Breast epithelium (tissue), 4 donors: ENCODE measurements at places on chromosomes 7 and 10.
A peak's percentile ranks its signal among the peaks of the same experiment; 100 is the strongest.

GRCh38 chr7:129864042-129864441 is 88.7 kb downstream of the UBE2H start:
- no peak for DNase-seq

GRCh38 chr7:56091591-56091990 is 1.2 kb downstream of the PHKG1 start:
- DNase-seq = peak; percentile 61

- no peak for DNase-seq
Measured at GRCh38 chr7:96287132-96287531, 34.8 kb downstream of the SLC25A13 start.

DNA sequence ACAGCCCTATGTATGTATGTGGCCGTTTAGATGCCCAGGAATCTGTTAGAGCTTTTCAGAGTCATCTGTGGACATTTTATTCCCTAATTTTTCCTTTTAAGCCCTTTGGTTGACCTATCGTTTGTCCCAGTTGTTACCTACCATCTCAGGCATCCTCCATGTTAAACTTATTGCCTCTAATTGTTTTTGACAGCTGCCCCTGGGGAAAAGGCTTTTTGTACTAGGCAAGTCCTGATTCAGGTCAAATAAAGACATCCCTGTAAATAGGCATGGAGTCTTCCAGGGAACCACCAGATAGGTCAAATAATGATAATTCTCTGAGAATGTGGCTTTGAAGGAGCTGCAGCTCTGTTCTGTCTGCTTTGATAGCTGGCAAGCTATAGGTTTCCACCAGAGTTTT is 87.7 kb upstream of the CYP26C1 start:
- DNase-seq = no peak

DNA sequence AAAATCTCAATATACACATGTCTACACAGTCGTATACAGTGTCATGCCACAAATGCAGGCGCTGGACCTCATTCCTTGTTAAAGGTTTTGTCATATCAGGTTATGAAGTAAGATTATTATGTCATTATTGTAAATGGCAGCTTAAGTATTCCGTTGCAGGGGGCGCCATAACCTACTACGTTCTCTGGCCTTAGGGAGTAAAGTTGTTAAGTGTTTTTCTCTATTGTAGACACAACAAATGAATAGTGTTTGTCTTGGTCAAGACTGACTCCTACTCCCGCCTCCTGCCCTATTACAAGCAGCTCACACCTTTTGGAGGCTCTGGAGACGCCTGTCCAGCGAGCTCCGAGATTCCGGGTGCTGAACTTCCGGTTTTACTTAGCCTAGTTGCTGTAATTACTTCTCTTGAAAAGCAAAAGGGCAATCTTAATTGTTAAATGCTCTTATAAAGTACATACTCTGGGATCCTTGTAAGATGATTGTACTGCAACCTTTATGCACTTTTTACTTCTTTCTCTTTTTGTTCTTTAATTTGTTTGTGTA is 994 bp downstream of the GATAD1 start:
- peak; percentile 44 for DNase-seq

DNA sequence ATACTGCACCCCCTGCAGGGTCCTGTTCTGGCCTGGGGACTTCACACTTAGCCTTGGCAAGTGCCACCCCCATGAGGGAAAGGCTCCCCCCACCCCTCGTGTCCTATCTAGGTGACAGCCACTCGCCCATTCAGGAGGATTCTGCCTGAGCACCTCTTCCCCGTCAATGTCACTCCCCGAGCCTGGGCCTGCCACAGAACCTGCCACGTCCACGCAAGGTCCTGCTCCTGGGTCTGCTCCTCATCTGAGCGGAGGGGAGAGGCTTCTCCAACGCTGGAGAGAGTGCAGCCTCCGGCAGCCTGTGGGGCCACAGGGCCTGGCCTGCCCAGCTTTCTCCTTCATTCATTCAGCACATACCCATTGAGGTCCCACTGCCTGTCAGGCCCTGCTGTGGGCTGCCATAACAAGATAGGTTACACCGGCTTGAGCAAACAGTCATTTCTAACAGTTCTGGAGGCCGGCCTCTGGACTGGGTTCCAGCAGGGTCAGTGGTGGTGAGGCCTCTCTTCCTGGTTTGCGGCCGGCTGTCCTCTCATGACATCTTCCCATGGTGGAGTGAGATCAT is 92.0 kb upstream of the RET start:
- no peak for DNase-seq

DNA sequence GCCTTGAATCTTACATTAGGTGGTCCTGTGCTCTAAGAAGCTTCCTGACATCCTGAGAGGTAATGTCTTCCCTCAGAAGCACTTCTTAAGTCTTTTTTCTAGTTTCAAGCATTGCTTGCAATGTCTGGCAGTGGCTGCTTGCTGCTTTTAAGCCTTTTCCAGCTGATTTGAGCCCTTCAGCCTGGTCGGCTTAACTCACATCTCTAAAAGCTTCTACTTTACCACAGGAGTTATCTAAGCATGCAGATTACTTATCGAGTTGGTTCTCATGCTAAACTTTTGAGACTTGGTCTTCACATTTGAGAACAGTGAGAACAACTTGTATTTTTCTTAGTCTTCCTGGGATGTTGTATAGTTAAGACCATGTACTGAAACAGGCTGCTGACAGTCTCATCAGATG is 3.9 kb downstream of the LRMDA start:
- no peak for DNase-seq

- no peak for DNase-seq
Measured at GRCh38 chr7:100211342-100211780, 8.4 kb upstream of the PVRIG start.
